ENCODE measurements at places on chromosomes 16 and 17.

DNA sequence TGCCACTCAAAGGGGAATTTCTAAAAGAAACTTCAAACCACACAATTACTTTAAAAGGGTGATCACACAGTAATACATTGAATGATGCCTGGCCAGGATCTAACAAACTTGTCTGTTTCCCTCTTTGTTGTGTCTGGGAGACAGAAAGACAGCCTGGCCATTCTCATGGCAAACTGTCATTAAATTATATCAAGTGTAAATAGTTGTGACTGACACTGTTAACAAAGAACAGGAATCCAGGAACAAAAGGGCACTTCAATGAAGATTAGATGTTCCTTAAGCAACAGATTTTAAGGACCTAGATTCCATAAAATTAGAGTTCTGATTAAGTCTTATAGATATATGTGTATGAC lies 383.6 kb downstream of the KCNJ2 start:
- no peak for DNase-seq

DNA sequence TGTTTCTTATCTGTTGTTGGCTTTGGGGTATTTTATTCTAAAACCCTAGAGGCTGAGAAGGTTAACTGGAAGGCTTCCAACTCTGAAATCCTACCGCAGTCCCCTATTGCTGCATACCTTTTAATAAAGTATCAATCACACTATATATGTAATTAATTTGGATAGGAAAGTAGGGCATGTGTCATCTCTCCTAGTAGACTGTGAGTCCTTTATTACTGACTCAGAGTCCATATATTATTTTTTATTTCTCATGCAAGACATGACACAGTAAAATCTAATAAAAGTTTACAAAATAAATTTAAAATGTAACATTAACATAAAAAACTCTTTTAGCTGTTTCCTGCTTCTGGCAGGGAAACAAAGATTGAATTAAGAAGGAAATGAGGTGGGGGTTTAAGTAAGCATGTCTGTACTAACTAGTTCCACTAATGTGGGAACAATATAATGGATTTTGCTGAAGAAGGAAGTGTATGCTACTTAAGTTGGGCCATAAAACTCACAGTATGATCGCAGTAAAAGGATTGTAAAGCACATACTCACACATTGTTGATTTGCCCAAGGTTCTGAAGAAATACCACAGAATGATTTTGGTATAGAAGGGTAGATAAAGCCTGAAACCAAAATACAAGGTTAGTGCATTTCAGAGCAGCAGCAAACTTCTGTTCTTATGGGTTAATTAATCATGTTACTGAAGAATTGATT lies 97.6 kb upstream of the HLF start:
- DNase-seq: no peak

- DNase-seq: no peak
Measured at GRCh38 chr17:82690786-82691489, 7.6 kb downstream of the RAB40B start.

DNA sequence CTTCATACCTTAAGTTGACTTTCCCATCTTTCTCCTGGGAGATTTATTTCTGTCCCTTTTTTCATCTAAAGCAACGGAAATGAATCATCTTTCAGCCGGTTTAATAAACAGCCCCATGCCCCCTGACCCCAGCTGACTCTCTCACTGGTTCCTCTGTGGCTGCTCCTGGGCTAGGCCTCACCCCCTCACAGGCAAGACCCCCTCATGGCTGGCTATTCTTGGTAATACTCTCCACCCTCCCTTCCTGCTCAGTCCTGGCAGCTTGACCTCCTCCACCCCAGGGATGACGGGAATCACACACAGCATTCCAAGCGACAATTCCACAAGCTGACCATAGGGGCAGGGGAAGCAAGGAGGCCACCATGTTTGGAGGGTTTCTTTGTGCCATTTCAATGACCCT lies 1.5 kb upstream of the ADAP2 start:
- no peak for DNase-seq

DNA sequence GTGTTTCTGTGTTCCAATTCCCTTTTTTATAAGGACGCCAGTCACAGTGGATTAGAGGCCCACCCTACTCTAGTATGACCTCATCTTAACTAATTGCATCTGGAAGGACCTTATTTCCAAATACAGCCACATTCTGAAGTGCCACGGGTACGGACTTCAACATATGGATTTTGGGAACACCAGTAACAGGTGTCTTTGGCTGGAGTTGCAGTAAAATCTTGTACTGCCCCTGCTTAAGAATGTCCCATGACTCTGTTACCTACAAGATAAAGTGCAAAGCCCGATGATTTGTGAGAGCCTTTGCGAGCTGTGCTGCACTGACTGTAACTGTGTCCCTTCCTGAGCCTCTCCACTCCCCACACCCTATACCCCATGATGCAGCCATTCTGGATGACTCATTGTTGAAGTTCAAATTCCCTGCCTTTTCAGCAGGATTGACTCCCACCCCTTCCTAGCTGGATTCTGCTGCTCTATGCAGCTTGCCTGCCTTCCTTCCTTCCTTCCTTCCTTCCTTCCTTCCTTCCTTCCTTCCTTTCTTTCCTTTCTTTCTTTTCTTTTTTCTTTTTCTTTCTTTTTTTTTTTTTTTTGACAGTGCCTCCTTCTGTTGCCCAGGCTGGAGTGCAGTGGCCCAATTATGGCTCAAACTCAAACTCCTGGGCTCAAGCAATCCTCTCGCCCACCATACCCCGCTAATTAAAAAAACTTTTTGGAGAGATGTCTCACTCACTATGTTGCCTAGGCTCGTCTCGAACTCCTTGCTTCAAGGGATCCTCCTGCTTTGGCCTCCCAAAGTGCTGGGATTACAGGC lies 2.1 kb downstream of the HCRT start:
- DNase-seq: no peak

- DNase-seq: no peak
Measured at GRCh38 chr16:83980794-83981193, 12.8 kb downstream of the NECAB2 start.

- DNase-seq: no peak
Measured at GRCh38 chr16:55443434-55444346, 35.3 kb upstream of the MMP2 start.

GRCh38 chr17:80793851-80794267 lies 197.8 kb upstream of the CHMP6 start:
- DNase-seq: no peak

GRCh38 chr16:85652431-85653221 lies 36.1 kb downstream of the GINS2 start:
- no peak for DNase-seq

- no peak for DNase-seq
Measured at GRCh38 chr17:30421592-30421991, 42.9 kb downstream of the CPD start.

GRCh38 chr17:59361916-59362810 lies 30.7 kb downstream of the YPEL2 start:
- no peak for DNase-seq

GRCh38 chr17:74987909-74988711 lies 678 bp downstream of the CDR2L start:
- no peak for DNase-seq

- no peak for DNase-seq
Measured at GRCh38 chr16:35142147-35142808, 1682.9 kb downstream of the TP53TG3F start.

DNA sequence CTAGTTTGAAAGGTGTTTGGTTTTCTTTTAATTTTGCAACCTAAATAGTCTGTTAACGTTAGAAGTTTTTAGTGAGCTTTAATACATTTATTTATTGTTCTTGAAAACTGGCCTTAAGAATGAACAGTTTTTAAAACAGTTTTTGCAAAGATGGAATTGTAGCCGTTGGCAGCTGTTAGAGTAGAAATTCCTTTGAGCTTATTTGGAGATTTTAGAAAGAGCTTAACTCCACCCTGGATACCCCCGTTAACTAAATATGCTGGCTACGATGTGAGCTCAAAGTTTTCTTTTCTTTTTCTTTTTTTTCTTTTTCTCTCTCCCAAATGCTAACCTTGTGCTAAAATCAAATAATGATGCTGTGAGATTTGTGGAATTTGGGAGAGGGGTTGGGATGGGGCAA lies 75.2 kb downstream of the COX10 start:
- DNase-seq: no peak

DNA sequence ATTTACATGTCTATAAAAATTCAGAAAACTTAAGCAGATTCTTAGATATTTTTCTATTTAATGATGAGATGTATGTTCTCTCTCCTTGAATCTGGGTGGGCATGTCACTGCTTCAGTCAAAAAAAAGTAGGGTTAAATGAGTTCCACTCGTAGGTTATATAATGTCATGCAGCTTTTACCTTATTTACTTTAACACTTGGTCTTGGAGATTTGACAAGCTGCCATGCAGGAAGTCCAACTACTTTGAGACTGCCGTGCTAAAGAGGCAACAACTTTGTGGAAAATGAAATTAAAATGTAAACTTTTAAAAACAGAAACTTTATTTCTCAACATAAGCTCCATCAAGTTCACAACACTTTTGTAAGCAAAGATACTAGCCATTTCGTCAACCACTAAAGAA lies 1336.0 kb upstream of the CDH8 start:
- no peak for DNase-seq

DNA sequence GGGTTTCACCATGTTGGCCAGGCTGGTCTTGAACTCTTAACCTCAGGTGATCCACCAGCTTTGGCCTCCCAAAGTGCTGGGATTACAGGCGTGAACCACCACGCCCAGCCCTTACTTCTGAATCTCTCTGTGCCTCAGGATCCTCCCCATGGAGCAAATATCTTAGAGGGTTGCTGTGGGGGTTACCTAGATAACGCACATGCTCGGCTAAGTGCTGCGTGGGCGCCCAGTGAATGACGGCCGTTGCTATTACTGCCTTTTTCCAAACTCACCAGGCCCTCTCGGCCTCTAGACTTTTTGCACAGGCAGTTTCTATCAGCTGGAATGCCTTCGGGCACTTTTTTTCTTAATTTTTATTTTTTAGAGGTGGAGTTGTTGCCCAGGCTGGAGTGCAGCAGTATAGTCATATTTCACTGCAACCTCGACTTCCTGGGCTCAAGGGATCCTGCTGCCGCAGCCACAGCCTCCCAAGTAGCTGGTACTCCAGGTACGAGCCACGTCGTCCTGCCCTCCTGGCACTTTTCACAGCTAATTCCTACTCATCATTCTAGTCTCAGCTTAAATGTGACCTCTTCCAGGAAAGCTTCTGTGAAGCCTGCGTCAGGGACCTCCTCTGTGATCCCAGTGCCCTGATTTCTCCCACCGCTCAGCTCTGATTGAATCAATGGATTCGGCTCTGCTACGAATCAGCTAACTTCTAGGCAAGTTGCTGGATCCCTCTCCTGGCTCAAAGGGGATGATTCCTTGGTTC lies 8.6 kb downstream of the CCDC102A start:
- DNase-seq: no peak

- DNase-seq: no peak
Measured at GRCh38 chr17:55134486-55135157, 130.1 kb upstream of the HLF start.

GRCh38 chr17:43583332-43583731 lies 37.2 kb upstream of the ETV4 start:
- no peak for DNase-seq

DNA sequence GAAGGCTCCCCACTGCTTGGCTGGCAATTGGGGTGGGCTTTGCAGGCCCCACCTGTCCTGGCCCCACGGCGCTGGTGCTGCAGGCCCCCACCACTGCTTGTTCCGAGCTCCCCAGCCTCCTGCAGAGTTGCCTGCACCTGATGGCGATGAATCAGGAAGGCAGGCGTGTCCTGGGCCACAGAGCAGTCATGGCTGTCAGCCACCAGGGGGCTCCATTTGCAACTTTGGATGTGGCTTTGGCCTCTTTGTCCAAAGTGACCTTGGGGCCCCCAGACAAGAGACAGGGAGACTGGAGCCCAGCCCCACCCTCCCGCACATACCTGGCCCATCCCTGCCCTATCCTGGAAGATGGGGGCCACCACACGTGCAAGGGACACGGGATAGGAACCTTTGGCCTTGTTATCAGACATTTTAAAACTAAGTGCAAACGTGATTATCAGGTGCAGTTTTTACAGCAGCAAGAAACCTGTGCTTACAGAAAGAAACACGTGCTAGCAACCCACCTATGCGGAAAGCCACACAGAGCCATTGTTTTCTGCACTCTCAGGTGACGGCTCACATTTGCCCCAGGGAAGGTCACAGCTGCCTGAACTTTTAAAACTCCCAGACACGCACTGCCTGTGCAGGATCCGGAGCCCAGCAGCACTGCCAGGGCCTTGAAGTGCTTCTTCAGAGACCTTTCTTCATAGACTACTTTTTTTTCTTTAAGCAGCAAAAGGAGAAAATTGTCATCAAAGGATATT lies at the start of gene DNASE1:
DNASE1 (plus strand) TSS at position 443 of the 743 bp plus-strand sequence. CDS start 683 bp downstream, outside the sequence.
- DNase-seq: peak; percentile 60

GRCh38 chr17:78223061-78223460 lies 8.4 kb upstream of the TMEM235 start:
- DNase-seq: no peak

DNA sequence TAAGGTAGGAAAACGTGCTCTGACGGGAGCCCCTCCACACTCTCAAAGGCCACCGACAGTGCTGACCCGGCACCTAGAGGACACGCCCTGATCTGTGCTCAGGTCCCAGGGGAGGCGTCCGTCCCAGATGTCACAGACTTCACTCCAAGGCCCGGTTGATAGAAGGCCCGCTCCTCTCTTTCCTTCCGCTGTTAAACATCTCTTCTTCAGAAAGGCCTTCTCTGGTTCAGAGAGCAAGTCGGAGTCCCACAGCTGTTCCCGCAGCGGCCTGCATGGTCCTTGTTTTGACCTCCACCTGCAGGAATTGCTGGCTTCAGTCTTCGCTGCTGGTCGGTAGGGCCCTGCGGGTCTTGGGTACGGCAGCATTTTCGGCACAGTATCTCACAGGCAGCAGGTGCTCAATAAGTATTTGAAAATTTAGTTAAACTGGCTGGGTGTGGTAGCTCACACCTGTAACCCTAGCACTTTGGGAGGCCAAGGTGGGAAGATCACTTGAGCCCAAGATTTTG lies 88.5 kb downstream of the MRC2 start:
- no peak for DNase-seq

- DNase-seq: no peak
Measured at GRCh38 chr17:39001703-39002637, 34.8 kb upstream of the FBXO47 start.
